Placental epithelial cell (primary cell): ENCODE measurements at places on chromosomes 11 and 22. TPM values are rescaled to one million over a fixed set of nuclear protein-coding genes. Genes with fewer than 3 reads are reported as not detected.

Gene PHOX2A
- 0.39 TPM in 1 of 2 replicates, not detected in the other for total RNA-seq

Gene MFRP
- total RNA-seq: not detected in 2 replicates

Gene CARS1
- total RNA-seq: 27.9 and 47.2 TPM in 2 replicates

Gene SUSD2
- 1.2 and 2.0 TPM in 2 replicates for total RNA-seq

Gene IL18
- total RNA-seq: 1.1 and 1.6 TPM in 2 replicates

Gene CEP126
- 2.8 and 7.1 TPM in 2 replicates for total RNA-seq
